Neuronal stem cell (in vitro differentiated cells): ENCODE measurements at places on chromosomes 13 and 19.

GRCh38 chr13:37014609-37015008 lies 14.0 kb downstream of the EXOSC8 start:
- no peak for DNase-seq
- H3K36me3 ChIP-seq = peaks cover 7% of the 10 kb centered on the region
- H3K27ac ChIP-seq = no peak overlapping the region
- H3K4me3 ChIP-seq = no peak overlapping the region
- no peaks in the 10 kb centered on the region for H3K4me1 ChIP-seq

DNA sequence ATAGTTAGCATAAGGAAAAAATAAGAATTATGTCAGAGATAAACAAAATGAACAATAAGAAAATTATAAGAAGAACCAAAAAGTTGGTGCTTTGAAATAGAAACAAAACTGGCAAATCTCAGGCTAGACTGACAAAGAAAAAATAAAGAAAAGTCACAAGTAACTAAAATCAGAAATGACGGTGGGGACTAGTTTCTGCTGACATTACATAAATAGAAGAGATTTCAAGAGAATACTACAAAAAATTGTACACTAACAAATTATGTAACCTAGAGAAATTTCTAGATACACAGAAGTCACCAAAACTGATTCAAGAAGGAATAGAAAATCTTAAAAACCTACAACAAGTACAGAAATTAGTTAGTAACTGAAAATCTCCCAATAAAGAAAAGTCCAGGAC lies 355.6 kb upstream of the SGCG start:
- no peak overlapping the region for H3K27ac ChIP-seq
- no peaks in the 10 kb centered on the region for H3K4me1 ChIP-seq
- DNase-seq = no peak

GRCh38 chr13:75480671-75481175 lies 1.2 kb downstream of the TBC1D4 start:
- peaks cover 4% of the 10 kb centered on the region for H3K4me1 ChIP-seq
- H3K27me3 ChIP-seq = no peaks in the 10 kb centered on the region
- peak overlapping the region; percentile 77 for H3K4me3 ChIP-seq
- no peaks in the 10 kb centered on the region for H3K36me3 ChIP-seq
- H3K27ac ChIP-seq = no peak overlapping the region

DNA sequence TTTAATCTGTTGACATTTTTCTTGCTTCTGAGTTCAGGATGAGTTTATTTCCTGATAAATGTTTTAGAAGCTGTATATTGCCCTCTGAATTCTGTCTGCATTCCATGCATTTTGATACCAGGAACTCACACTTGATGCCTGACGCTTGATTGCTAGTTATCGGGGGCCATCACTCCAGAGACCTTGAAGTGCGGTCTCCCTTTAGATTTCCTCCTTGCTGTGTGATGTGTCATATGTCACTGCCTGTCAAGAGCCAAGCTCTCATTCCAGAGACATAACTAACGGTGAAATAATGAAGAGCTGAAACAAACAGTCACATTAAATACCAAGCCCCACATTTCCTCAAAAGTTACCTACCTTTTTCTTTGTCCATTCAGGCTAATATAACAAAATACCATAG lies 155.5 kb downstream of the TNFSF13B start:
- no peaks in the 10 kb centered on the region for H3K27me3 ChIP-seq
- H3K36me3 ChIP-seq = no peaks in the 10 kb centered on the region
- no peak overlapping the region for H3K27ac ChIP-seq
- H3K4me3 ChIP-seq = no peak overlapping the region
- no peaks in the 10 kb centered on the region for H3K4me1 ChIP-seq
- no peak for DNase-seq

- no peaks in the 10 kb centered on the region for H3K27me3 ChIP-seq
- H3K36me3 ChIP-seq = no peaks in the 10 kb centered on the region
- no peak overlapping the region for H3K27ac ChIP-seq
- H3K4me1 ChIP-seq = no peaks in the 10 kb centered on the region
- H3K4me3 ChIP-seq = no peak overlapping the region
Measured at GRCh38 chr13:37383856-37384370, 214.7 kb downstream of the POSTN start.

DNA sequence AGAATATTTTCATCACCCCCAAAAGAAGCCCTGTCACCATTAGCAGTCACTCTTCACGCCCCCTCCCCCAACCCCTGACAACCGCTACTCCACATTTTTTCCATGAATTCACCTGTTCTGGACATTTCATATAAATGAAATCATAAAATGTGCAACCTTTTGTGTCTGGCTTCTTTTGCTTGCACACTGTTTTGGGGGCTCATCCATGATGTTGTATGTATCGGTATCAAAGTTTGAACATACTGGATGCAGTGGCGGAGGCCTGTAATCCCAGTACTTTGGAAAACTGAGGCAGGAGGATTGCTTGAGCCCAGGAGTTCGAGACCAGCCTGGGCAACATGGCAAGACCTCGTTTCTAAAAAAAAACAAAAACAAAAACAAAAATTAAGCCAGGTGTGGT lies 7.2 kb downstream of the GADD45B start:
- no peaks in the 10 kb centered on the region for H3K4me1 ChIP-seq
- peaks cover 11% of the 10 kb centered on the region for H3K27me3 ChIP-seq
- H3K4me3 ChIP-seq = no peak overlapping the region
- no peak overlapping the region for H3K27ac ChIP-seq
- DNase-seq = no peak

GRCh38 chr13:53622456-53622855 lies 593.8 kb downstream of the OLFM4 start:
- H3K27ac ChIP-seq = no peak overlapping the region
- H3K4me1 ChIP-seq = no peaks in the 10 kb centered on the region
- H3K4me3 ChIP-seq = no peak overlapping the region
- H3K36me3 ChIP-seq = no peaks in the 10 kb centered on the region
- DNase-seq = no peak

DNA sequence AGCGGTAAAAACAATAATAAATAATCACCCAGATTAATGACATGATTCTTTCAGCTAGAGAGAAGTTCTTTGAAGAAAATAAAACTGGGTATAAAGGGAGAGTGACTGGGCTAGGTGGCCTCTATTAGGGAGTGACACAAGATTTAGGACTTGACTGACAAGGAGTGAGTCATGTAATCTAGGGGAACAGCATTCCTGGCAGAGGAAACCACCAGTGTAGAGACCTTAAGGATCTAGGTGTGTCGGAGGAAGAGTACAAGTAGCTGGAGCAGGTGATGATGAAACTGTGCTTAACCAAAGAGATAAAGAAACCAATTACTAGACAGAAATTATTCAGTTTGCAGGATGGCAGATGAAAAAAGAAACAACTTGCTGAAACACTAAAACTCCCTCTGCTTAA lies 248.0 kb downstream of the RFC3 start:
- H3K4me3 ChIP-seq = no peak overlapping the region
- no peak overlapping the region for H3K27ac ChIP-seq
- H3K4me1 ChIP-seq = peaks cover 3% of the 10 kb centered on the region
- no peak for DNase-seq

DNA sequence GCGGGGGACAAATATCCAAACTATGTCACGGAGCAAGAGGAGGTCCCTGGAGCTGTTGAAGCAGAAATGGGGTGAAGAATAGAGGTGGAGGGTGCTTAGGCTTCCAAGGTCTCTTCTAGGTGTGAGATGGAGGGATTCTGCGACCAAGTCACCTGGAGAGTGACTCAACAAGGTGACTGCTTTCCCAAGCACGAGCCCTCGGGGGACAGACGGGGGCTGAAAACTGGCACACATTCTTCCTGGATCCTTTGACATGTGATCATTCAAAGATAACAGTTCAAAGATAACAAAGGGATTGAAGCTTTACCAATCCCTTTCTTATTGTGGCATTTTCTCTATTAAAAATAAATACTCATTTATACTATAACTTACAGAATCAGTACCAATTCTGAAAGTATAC lies 2.2 kb upstream of the TEX101 start:
- H3K27ac ChIP-seq = no peak overlapping the region
- no peaks in the 10 kb centered on the region for H3K36me3 ChIP-seq
- no peak overlapping the region for H3K4me3 ChIP-seq
- DNase-seq = no peak
- no peaks in the 10 kb centered on the region for H3K4me1 ChIP-seq
